Suprapubic skin (tissue), 4 donors: ENCODE measurements at places on chromosomes 5 and 9. TPM values are rescaled to one million over a fixed set of nuclear protein-coding genes. Genes with fewer than 3 reads are reported as not detected.

DNA sequence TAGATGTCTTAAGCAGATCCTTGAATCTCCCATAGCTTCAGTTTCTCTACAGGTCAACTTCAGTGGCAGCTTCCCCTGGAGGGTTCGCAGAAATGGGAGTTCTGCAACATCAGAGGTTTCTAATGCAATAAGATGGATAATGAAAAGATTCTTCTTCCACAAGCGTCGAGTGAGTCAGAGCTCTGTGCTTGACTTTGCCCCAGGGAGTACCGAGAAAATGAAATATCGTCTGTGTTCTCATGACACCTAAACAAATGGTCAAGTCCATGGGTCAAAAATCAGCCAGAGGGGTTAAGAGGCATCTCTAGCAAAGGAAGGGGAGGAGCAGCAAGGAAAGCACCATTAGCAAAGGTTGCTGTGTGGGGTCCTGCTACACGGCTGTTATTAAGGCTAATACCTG is 3.2 kb upstream of the ADRA1B start:
- H3K4me1 ChIP-seq: peaks cover 19% of the 10 kb centered on the region
- H3K27me3 ChIP-seq: peaks cover 24% of the 10 kb centered on the region
- H3K36me3 ChIP-seq: no peaks in the 10 kb centered on the region
- no peak for DNase-seq
- H3K4me3 ChIP-seq: no peak overlapping the region

DNA sequence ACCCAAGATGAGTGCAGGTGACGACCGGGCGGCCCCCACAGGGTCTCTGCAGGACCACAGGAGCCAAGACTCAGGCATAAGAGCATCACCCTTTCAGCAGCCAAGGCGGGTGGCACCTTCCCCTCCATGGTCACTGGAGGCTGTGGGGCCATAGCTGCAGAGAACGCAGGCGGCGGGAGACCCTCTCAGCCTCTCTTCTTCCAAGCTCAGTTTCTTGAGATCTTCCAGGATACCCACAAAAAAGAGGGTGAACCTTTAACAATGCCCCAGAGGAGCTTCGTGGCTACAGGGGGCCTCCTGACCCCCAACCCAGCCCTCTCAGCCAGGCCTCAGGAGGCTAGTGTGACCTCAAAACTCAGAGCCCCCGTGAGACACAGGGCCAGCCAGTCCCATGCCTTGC is 5.8 kb upstream of the TBC1D9B start:
- peak overlapping the region; percentile 8 for H3K4me3 ChIP-seq
- peak; percentile 56 for DNase-seq
- H3K27ac ChIP-seq: peak overlapping the region; percentile 85
- no peaks in the 10 kb centered on the region for H3K27me3 ChIP-seq

GRCh38 chr9:109167716-109168115 is 667 bp upstream of the FRRS1L start:
- peaks cover 44% of the 10 kb centered on the region for H3K27me3 ChIP-seq
- no peak for DNase-seq
- no peak overlapping the region for H3K27ac ChIP-seq
- peaks cover 10% of the 10 kb centered on the region for H3K4me1 ChIP-seq
- no peak overlapping the region for H3K4me3 ChIP-seq
- H3K36me3 ChIP-seq: no peaks in the 10 kb centered on the region

DNA sequence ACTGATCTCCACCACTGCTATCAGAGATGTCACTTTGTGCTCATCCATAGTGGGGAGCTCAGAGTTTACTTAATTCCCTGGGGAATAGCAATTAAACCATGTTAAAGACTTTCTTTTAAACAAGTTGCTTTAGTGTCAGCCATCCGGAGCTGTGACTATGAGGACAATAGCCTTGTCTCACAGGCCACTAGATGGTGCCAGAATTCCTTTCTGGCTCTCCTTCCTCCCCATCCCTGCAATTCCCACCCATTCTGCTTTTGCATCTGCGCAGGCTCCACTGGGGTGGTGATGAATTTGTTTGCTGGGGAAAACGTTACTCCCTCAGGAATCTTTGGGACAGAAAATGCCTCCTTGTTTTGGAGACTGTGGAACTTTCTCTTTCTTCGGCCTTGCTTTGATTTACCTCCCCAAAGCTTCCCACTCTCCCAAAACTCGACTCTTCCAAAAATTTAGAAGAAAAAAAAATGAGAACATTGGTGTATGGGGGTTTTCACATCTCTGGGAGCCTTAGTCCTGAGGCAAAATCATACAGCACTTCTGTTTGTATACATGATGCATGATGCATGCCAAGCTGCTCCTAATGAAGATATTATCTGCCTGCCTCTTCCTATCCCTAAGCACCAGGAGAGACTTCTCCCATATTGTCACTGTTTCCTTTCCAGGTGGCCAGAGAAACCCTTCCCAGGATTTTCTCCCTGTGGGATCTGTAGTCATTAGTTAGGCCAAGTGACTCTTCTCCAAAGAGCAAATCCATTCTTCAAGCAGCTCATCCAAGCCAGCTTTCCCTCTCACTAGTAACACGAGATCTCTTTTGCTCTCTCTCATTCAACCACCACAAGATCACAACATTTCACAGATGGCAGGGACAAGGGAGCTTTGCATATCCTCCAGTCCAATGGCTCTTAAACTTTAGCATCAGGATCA is 466.1 kb downstream of the TLR4 start:
- H3K27me3 ChIP-seq: no peaks in the 10 kb centered on the region
- H3K36me3 ChIP-seq: no peaks in the 10 kb centered on the region
- no peaks in the 10 kb centered on the region for H3K4me1 ChIP-seq
- no peak overlapping the region for H3K27ac ChIP-seq
- no peak overlapping the region for H3K4me3 ChIP-seq
- no peak for DNase-seq

- H3K4me1 ChIP-seq: no peaks in the 10 kb centered on the region
- no peak for DNase-seq
- H3K36me3 ChIP-seq: no peaks in the 10 kb centered on the region
- H3K27ac ChIP-seq: no peak overlapping the region
Observed at GRCh38 chr9:97969014-97969413, 14.1 kb upstream of the ANP32B start.

- no peaks in the 10 kb centered on the region for H3K27me3 ChIP-seq
- no peak overlapping the region for H3K27ac ChIP-seq
- no peak overlapping the region for H3K4me3 ChIP-seq
- H3K4me1 ChIP-seq: no peaks in the 10 kb centered on the region
Observed at GRCh38 chr9:6924988-6925563, 167.3 kb downstream of the KDM4C start.

- DNase-seq: no peak
- H3K4me1 ChIP-seq: no peaks in the 10 kb centered on the region
- peaks cover 3% of the 10 kb centered on the region for H3K27me3 ChIP-seq
- no peaks in the 10 kb centered on the region for H3K36me3 ChIP-seq
Observed at GRCh38 chr5:3787604-3788003, 192.0 kb downstream of the IRX1 start.

- H3K36me3 ChIP-seq: no peaks in the 10 kb centered on the region
- no peak overlapping the region for H3K4me3 ChIP-seq
- H3K27ac ChIP-seq: no peak overlapping the region
- no peaks in the 10 kb centered on the region for H3K27me3 ChIP-seq
Observed at GRCh38 chr5:148776780-148777179, 49.6 kb upstream of the ADRB2 start.

- no peak for DNase-seq
- no peaks in the 10 kb centered on the region for H3K36me3 ChIP-seq
- H3K27me3 ChIP-seq: no peaks in the 10 kb centered on the region
- H3K4me1 ChIP-seq: peaks cover 18% of the 10 kb centered on the region
- H3K4me3 ChIP-seq: no peak overlapping the region
Observed at GRCh38 chr5:116772152-116772501, 197.5 kb upstream of the SEMA6A start.

The ISL1 gene
- total RNA-seq: 3.3 TPM

The FKTN gene
- 6.0 TPM for total RNA-seq

The TRIM7 gene
- total RNA-seq: 63.5 TPM

The DNAH5 gene
- 0.15 TPM for total RNA-seq

The SV2C gene
- total RNA-seq: not detected

The PTGDS gene
- total RNA-seq: 4.3 TPM

The RASGEF1C gene
- 0.89 TPM for total RNA-seq

The HK3 gene
- total RNA-seq: 1.0 TPM
